ENCODE measurements at places on chromosomes 4 and X.
A peak's percentile ranks its signal among the peaks of the same experiment; 100 is the strongest.

- DNase-seq: peak; percentile 70
Observed at GRCh38 chr4:173001571-173001970, 167.0 kb upstream of the GALNT7 start.

DNA sequence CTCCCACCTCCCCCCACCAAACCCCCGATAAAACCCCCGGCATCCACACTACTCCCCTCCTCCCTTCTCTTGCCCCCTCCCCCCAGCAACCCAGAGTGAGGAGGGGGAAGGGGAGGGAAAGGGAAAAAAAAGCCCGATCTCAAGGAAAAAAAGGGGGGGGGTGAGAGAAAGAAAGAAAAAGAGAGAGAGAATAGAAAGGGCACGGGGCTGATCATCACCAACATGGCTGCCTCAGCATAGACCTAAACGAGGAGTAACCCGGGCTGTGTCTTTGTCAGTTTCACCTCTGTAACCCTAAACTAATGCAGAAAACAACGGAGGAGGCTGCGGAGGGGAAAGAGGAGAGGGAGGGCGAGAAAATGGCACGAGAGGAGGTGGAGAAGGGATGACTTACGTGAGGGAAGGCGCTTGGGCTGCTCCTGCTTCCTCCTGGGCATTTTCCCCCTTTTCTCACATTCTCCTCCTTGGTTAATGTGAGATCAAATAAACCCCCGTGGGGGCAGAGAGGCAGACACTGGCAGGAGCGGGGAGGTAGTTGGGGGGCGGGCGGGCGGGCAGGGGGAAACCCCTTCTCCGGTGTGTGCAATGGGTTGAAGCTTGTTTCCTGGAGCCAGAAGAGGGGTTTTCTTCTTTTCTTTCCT lies 532 bp downstream of the ZNF827 start:
- DNase-seq: peak; percentile 48

GRCh38 chr4:128228845-128229795 lies 58.5 kb downstream of the PGRMC2 start:
- DNase-seq: peak; percentile 73

DNA sequence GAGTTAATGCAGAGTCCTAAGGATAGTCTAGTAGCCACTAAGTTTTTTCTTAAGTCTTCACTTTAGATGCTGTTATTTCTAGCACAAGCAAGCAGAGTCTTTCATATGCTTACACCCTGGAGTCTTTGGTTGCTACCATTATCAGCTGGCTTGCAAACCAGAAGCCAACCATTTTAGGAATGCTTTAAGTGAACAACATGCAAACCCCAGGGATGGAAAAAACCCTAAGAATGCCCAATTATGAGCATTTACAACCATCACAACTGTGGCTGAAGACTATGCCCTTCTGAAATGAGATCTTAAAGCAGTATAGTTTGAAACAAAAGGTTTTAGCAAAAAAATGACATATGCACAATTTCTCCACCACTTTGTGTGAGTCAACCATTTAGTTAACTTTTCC lies 6.6 kb downstream of the MID1IP1 start:
- DNase-seq: peak; percentile 38

DNA sequence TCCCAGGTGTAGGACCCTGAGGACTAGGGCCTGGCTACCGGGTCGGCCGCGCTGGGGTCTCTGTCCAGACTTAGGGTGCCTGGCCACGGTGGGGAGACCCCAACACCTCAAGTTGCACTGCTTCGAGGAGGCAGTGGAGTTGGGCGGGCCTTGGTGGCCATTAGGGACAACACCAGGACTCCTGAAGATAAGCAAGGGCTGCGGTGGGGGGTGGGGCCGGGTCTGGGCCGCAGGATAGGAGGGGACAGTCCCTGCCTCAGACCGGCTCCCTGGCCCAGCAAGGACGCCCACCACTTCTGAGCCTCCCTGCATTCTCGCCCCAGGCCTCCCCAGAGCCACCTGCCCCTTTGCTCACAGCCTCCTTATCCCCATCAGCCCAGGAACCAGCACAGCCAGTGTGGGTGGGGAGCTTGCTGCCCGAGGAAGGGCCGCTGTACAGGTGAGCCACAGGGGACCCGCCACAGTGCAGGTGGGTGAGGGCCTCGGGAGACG lies 5.5 kb upstream of the MXD4 start:
- no peak for DNase-seq

DNA sequence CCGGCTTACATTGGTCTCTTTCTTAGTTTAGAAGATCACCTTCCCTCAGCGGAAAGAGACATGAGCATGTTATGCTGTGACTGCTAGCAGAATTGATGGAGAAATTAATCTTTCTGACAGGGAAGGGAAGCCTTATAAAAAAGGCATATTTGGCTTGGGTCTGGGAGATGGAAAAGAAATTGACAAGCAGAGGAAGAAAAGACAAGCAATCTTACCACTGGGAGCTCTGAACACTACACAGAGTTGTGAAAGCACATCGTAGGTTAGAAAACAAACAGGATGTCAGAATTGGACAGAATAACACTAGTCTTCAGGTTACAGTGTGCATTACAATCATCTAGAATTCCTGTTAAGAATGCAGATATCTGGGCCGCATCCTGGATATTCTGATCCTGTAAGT lies 1493.8 kb upstream of the IGFBP7 start:
- DNase-seq: no peak

GRCh38 chr4:86271057-86271456 lies 88.8 kb downstream of the MAPK10 start:
- peak; percentile 13 for DNase-seq

DNA sequence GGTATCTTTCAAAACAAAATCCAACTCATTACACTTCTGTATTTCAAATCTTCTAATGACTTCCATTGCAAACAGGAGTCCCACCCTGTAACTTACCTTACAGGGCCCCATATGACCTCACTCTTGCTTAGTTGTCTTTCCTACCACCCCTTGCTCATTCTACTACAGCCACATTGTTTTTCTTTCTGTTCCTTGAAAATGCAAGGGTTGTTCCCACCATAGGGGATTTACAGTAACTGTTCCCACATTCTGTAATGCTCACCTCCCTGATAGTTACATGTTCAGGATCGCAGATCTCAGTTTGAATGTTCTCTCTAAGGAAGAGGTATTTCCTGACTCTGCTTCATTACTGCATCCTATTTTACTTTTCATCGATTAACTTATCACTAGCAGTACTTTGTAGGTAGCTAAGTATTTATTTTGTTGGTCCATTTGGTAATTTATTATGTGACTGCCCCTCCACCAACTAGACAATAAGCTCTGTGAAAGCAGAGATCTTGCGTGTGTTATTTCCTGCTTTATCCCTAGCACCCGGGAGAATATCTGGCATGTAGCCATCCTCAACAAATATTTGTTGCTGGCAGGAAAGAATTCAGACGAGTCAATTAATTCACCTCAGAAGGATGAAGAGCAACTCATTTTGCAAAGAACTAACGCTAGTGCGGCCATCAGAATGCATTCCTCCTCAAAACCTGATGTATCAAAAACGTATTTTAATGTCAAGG lies 21.4 kb downstream of the MAOB start:
- DNase-seq: peak; percentile 2

- no peak for DNase-seq
Observed at GRCh38 chr4:41660352-41660751, 88.2 kb downstream of the PHOX2B start.

GRCh38 chrX:109732017-109732801 lies 848 bp downstream of the ACSL4 start:
- DNase-seq: peak; percentile 72

GRCh38 chrX:152637649-152638442 lies at the start of gene GABRQ:
Gene GABRQ, plus strand, starts transcription at chrX:152637895. Its CDS starts 308 bp downstream, at chrX:152638203.
- peak; percentile 64 for DNase-seq

- peak; percentile 54 for DNase-seq
Observed at GRCh38 chrX:10739426-10739825, 119.0 kb upstream of the MID1 start.

DNA sequence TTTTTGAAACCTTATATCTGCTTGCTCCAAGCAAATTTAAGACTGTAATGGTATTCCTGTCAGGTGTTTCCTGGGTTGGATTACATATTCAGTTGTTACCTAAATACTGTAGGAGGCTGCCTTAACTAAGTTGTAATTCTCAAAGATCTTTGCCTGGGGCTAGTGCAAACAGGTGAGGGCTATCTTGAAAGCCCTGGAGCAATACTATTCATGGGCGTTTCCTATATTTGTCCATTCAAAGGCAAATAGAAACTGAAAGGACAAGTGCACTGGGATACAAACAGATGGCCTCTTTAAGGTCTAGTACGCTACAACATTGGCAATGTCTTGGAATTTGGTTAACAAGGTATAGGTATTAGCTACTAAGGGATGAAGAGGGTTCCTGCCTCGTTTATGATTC lies 84.1 kb upstream of the CT45A1 start:
- no peak for DNase-seq

DNA sequence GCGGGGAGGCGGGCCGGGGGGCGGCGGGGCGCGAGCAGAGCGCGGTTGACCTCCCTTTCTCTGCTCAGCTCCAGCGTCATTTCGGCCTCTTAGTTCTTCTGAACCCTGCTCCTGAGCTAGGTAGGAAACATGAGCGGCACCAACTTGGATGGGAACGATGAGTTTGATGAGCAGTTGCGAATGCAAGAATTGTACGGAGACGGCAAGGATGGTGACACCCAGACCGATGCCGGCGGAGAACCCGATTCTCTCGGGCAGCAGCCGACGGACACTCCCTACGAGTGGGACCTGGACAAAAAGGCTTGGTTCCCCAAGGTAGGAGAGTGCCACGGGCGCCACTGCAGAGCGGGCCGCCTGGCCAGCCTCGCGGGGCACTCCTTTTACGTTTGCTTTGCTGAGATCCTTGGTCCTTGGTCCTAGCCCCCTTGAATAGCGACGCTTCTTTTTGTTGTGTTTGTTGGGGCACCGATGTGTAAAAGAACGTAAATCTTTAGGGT lies at the start of gene HTATSF1:
TSS of gene HTATSF1 (plus strand) at position 37 of the 497 bp plus-strand sequence. CDS start at position 130, 93 bp downstream.
- no peak for DNase-seq

DNA sequence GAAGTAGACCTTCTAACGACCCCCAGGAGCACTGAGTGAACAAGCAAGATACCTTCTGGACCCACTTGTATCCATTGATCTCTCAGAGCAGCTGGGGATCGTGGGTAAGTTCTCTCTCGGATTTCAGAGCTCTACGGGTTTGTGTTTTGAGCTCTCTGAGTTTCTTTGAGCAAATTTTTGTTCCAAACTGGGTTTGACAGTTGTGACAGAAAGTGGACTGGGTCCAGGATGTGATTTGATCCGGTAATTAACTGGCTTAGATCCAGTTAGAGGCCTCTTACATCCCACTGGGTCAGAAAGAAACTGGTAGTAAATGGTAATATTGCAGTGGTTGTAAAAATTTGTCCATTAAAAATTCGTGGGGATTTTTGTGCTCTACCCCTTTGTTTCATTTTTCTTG lies 459.2 kb downstream of the INPP4B start:
- no peak for DNase-seq

DNA sequence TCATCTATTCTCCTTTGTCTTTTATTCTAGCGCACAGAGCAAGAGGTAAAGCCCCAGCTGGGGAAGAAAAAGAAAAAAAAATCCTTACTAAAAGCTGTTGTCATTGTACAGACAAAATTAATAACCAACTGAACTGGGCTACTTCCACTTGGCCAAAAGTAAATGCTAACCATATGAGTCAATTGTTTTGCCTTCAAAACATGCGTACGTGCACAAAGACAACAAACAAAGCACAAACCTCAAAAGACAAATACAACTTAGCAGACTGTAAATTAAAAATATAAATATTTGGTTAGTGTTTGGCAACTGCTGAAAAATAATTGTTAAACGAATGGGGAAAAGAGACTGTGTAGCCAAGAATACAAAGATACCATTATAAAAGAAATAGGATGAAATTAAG lies 5.9 kb downstream of the EDA2R start:
- DNase-seq: no peak

DNA sequence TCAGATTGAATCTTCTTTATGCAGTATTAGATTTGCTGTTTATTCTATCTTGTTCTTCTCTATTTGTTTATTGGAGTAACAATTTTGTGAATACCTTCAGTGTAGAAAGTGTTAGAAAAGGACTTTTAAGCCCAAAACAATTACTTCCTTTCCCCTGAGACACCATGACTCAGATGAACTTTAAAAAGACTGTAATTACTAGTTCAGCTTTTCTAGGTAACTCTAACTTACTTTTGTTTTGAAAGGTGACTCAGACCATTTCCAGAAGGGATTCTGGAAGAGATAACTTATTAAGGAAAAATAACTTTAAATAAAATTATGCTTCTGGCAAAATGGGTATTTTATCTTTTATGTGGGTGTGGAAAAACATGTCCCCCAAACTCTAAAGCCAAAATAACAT lies 561.5 kb upstream of the PCDH10 start:
- peak; percentile 5 for DNase-seq
